ENCODE measurements at places on chromosomes 1 and 21. TPM values are rescaled to one million over a fixed set of nuclear protein-coding genes. Genes with fewer than 3 reads are reported as not detected.

Gene UHMK1
- 68.4 TPM for total RNA-seq

Gene PAQR6
- total RNA-seq = 0.27 TPM

Gene LMX1A
- not detected for total RNA-seq

Gene OR6K3
- not detected for total RNA-seq

Gene DCDC2B
- total RNA-seq = not detected

Gene OR2G6
- not detected for total RNA-seq

Gene RNF186
- total RNA-seq = not detected

Gene FCGR1A
- total RNA-seq = not detected

Gene DNAJC6
- total RNA-seq = 2.4 TPM

Gene PLA2G2F
- total RNA-seq = not detected

Gene CORT
- total RNA-seq = not detected

Gene PLD5
- not detected for total RNA-seq

Gene S100A12
- total RNA-seq = not detected

Gene ANKRD65
- 0.09 TPM for total RNA-seq

Gene KIAA0319L
- total RNA-seq = 23.6 TPM

Gene NBPF26
- 6.4 TPM for total RNA-seq

Gene IL20
- not detected for total RNA-seq

Gene GMEB1
- total RNA-seq = 8.2 TPM

Gene C1orf94
- not detected for total RNA-seq

Gene OR10R2
- not detected for total RNA-seq

Gene KISS1
- 0.56 TPM for total RNA-seq

Gene OLFML3
- 0.45 TPM for total RNA-seq

Gene DDAH1
- 34.7 TPM for total RNA-seq

Gene TRAF5
- total RNA-seq = 25.0 TPM

Gene FAM72C
- 1.5 TPM for total RNA-seq

Gene PRAMEF20
- not detected for total RNA-seq

Gene ERRFI1
- 17.1 TPM for total RNA-seq

Gene SPATA45
- not detected for total RNA-seq

Gene OPRD1
- total RNA-seq = not detected

Gene LRRC53
- total RNA-seq = not detected

Gene NUAK2
- total RNA-seq = 0.81 TPM

Gene FH
- 73.2 TPM for total RNA-seq
